ENCODE measurements at places on chromosomes 4 and X.

DNA sequence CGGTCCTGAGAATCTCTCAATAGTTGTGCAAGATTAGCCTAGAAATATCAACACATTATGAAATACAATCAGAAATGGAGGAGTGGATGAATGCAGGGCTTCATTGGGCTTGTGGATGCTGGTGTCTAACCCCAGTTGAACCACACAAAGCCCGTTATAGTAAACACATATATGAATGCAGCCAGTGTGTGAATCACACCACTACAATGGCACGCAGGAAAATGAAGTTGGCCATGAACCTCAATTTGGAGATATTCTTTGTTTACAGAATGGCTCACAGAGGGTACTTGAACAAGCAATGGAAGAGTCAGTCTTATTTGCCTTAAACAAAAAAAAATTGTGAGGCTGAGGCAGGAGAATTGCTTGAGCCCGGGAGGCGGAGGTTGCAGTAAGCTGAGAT, 57.8 kb downstream of the SOD3 start:
- peak; percentile 48 for DNase-seq

GRCh38 chr4:26525771-26526150, 35.5 kb upstream of the CCKAR start:
- no peak for DNase-seq

DNA sequence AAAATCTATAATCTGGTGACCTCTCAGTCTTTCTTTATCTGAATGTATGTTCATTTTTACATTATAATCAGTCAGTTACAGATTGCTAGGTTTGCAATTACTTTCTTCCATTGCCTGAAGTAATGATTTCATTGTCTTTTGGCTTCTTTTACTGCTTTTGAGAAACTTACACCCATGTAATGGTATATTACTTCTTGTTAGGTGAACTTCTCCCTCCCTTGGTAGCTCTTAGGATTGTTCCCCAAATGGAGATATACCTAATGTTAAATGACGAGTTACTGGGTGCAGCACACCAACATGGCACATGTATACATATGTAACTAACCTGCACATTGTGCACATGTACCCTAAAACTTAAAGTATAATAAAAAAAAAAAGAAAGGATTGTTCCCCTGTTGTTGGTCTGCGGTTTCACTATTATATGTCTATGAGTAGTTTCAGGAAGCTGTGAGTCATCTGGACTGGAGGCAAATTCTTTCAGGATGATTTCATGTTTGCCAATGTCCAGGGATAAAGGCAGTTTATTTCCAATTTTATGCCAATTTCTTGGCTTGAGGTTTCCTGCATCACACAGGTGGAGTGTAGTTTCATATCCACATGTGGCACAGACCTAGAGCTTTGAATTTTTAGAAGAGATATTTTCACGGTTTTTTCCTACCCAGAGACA, 21.8 kb downstream of the SPANXC start:
- DNase-seq: peak; percentile 27

DNA sequence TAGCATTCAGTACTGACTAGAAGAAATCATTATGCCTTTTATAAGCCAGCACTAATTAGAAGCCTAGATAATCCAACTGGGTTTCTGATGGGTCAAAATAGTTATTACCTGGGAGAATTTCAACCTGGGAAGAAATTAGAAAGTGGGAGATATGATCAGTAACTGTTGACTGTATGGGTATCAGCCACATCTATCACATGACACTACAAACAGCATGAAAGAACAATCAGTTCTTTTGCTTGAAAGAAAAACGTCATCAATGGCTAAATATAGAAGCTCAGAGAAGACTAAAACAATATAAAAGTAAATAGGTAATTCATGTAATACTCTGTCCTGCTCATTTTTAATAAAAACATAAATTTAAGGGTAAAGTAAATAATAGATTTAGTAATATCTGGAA, 145.1 kb downstream of the CAMK2D start:
- DNase-seq: peak; percentile 7

DNA sequence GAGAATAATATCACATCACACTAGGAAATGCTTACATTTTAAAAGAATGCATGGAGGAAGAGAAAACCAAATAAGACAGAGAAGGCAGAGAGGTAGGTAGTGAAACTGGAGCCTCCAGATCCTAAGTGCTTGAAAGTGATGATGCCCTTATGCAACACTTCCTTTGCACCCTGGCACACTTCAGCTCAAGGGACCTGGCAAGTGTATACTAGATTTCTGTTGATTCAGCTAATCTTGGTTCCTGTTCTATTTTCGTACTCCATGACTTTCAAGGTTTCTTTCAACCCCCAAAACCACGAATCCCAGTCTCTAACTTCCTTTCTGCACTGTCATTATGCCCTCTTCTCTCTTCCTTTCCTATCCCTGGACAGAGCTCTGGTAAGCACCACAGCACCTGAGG, 36.9 kb upstream of the SH3KBP1 start:
- DNase-seq: no peak

DNA sequence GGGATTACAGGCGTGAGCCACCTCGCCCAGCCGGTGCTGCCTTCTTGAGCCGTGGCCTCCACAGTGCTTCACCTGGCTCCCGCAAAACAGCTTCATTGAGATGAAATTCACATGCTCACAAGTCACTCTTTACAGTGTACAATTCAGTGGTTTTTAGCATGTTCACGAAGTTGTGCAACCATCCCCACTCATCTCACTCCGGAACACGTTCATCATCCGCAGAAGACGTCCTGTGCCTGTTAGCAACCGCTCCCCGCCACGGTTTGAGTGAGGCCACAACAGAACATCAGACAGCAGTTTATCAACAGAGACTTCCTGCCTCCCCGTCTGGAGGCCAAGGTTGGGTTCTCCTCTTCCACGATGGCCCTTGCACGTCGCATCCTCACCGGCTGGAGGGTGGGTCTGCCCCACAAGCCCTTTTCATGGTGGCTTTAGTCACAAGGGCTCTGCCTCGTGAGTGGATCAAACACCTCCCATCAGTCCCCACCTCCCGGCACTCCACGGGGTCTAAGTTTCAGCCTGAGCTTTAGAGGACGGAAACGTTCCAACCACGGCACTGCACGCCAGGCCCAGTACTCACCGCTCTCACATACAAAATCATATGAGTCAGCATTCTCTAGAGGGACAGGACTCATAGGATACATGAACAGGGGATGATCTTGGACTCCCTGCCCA, 29.6 kb upstream of the SPON2 start:
- DNase-seq: no peak

DNA sequence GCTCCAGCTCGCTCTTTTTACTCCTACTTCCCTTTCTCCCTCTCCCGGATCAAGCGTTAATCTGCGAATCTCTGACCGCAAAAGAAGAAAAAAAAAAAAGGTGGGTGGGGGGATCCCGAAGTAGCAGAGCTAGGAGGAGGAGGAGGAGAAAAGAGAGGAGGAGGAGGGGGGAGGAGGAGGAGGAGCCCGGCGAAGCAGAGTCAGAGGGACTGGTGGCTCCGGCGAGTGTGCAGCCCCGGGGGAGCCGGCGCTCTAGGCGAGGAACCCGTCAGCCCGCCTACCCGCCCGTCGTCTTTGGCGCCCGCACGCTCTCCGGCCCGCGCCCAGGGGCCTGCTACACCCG, at the start of gene NHSL2:
Gene NHSL2 (plus strand): TSS at position 203 of the 343 bp plus-strand sequence.
- no peak for DNase-seq

- no peak for DNase-seq
Measured at GRCh38 chrX:98605941-98606340, 1722.2 kb downstream of the RPA4 start.

DNA sequence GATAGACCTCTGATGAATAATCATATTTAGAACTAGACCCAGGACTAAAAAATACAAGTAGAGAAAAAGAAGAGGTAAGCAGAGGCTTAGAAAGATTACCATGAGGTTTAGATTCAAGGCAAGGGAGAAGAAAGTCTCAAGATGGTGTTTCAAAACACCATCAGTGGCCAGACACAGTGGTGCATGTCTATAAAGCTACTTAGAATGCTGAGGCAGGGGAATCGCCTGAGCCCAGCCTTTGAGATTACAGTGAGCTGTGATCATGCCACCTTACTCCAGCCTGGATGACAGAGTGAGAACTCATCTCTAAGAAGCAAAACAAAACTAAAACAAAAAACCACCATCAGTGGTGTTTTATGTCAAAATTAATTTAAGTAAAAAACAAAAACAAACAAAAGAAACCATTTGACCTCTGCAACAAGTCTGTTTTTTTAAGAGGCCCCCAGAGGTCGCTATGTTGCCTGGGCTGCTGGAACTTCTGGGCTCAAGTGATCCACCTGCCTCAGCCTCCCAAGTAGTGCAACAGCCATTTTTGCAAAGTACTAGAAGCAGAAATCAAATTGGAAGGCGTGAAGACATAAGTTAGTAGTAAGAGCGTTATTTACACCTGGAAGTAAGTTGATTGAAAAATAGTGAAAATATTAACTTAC, 784.3 kb downstream of the ADGRL3 start:
- no peak for DNase-seq

DNA sequence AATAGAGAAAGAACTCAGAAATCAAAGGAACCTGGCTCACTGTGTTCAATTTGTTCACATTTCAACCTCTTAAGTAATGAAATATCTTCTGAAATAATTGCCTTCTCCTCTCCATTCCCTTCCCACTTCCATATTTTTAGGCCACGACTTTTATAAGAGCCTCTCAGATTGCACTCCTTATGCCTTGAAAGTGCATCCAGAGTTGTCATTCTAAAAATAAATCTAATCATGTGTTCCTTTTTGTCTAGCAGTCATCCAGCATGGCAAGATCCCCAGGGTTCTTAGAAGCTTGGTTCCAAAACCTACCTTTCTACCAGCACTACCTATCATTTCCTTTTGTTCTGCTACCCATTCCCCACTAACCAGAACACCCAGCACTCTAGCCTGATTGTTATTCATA, 42.4 kb upstream of the RPA4 start:
- DNase-seq: no peak

DNA sequence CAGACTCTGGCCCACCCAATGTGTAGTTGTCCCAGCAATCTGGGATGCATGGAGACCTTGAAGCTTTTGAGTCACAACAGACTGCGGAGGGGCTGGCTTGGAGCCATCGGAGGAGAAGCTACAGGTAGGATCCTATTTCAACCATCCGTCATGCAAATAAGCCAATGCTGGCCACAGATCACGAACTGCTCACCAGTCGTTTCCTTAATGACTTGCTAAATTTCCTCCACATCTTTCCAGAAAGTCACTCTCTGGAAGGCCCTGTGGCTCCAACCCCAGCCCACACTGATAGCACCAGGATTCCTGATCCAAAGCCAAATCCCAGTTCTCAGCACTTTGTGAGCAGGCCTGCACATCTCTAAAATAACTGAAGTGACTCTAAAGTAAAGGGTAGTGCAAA, 321.3 kb downstream of the RAB28 start:
- DNase-seq: no peak

DNA sequence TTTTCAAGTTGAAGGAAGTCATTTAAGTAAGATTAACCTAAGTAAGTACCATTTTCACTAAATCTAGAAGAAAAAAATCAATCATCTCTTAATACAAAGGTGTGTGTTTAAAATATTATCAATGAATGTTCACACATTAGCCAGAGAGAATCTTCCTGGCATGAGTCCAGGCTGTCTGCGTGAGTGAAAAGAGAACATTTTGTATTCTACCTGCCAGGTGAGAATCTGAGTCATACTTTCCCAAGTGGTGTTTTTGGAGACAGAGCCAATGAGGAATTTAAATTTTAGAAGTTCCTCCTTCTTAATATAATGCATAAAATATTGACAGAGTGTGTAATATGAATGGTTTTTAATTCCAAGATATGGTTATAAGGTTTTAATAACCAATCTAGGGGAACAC, 371.8 kb upstream of the NR3C2 start:
- DNase-seq: no peak

DNA sequence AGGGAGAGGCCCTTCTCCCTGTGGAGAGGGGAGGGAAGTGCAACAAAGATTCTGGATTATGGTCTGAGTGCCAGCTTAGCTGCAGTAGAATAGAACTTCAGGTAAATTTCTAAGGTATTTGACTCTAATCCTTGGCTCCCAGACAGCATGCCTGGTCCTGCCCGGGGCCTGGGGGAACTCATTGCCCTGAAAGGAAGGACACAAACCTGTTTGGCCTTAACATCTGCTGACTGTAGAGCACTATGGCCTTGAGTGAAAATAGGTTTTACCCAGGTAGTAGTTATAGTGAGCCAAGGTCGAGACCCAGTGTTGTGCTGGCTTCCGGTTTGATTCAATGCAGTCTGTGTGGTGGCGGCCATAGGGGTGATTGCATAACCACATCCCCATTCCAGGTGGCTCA, 64.4 kb downstream of the RPS6KA6 start:
- DNase-seq: no peak

DNA sequence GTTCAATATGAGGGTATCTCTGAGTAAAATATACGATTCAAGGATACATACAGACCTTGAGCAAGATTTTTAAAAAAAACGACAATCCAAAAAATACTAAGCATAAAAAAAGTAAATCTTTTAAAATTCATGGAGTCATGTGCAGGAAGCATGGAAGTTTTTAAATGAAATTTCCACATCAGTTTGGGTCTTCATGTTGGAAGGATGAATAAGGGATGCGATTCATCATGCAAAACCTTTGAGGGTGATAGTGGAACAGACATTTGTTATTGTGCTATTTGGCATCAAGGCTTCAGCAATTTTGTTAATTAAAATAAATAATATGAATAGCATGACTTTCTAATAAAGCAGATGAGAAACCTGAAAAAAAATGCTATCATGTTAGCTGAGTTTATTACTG, 815.0 kb upstream of the PCDH10 start:
- no peak for DNase-seq

DNA sequence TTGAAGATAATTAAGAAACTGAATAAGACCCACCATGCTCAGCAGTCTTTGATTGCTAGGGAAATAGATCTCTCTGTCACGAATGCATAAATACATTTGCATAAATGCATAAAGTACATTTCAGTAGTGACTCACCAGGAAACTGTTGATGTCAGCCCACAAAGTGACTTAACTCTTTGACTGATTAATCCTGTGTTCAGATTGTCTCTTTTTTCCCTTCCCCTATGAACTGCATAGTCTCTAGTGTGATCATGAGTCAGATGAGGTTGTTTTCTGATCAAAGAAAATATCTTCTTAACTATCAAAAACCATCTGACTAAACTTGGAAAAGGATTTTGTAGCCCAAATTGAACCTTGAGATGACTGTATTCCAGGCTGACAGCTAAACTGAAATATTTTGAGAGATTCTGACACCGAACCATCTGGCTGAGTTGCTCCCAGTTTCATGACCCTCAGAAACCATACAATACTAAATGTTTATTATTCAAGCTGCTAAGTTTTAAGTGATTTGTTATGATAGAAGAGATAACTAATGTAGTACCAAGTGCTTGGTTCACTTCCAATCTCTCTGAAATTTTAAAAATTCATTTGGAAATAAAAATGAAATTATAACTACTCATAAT, 1381.5 kb upstream of the AGA start:
- DNase-seq: no peak

GRCh38 chr4:8740666-8741395, 130.8 kb downstream of the HMX1 start:
- no peak for DNase-seq

- DNase-seq: no peak
Measured at GRCh38 chr4:138643827-138644226, 371.8 kb upstream of the NOCT start.

- DNase-seq: peak; percentile 57
Measured at GRCh38 chrX:15930585-15930984, 76.0 kb upstream of the AP1S2 start.

- no peak for DNase-seq
Measured at GRCh38 chrX:78603908-78604307, 55.2 kb downstream of the RTL3 start.

- DNase-seq: no peak
Measured at GRCh38 chrX:34509394-34509793, 147.7 kb downstream of the TMEM47 start.
